ENCODE measurements at places on chromosomes 1 and 21.

GRCh38 chr1:48916130-48917069 is 139.7 kb upstream of the BEND5 start:
- peak; percentile 26 for DNase-seq

DNA sequence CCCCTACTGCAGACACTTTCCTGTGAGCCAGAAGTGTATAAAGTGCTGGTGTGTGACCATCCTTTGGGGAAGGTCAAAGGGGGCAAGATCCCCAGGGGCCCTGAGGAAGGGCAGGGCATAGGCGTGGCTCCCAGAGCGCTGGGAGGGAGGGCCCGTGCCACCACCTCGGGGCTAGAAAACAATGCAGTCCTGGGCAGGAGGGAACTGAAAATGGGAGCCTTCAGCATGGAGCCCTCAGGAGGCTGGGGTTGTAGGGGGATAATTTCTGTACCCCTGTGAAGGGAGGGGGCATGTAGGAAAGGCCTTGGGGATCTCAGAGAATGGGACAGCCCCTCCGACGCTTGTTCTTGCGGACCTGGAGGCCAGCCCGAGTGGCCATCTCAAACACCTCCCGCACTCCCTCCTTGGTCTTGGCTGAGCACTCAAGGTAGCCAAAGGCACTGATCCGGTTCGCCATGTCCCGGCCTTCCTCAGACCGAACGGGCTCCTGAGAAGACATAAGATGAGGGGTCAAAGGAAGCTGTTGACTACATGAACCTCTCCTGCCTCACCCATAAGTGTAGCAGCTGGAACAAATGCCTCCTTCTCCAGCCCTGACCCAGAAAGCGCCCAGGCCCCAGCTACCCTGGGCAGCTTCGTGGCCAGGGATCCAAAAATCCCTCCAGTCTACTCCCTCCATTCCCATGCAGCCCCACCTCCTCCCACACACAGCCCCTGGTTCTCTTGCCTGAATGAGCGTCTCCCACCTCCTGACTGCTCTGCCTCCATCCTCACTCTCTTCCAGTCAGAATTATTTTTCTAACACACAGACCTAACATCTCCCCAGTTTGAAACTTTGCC is 5.5 kb downstream of the RHOC start:
- no peak for DNase-seq

GRCh38 chr21:38140207-38140903 is 116.4 kb upstream of the KCNJ15 start:
- DNase-seq, result peak; percentile 58

GRCh38 chr1:205270271-205270670 is 42.5 kb downstream of the TMCC2 start:
- no peak for DNase-seq

DNA sequence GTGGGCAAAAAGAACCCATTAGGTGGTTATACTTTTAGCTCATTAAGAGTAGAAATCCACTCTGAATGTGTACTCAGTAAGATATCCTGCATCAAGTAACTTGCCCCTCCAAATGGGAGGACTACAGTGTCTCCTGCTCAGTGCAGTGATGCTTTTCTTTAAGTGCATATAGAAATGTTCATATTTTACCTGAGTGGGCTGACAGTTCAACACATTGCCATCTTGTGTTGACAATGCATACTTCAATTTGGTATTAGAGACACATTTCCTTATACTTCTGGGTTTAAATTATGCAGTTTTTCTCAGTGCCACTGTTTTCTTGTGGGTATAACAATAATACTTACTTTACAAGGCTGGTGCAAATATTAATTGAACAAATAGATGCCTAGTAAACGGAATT is 318.6 kb upstream of the TMPRSS15 start:
- no peak for DNase-seq

- DNase-seq, result no peak
Measured at GRCh38 chr21:41620982-41621381, 113.0 kb upstream of the TMPRSS2 start.

- no peak for DNase-seq
Measured at GRCh38 chr1:65527707-65528503, 107.4 kb downstream of the LEPR start.

DNA sequence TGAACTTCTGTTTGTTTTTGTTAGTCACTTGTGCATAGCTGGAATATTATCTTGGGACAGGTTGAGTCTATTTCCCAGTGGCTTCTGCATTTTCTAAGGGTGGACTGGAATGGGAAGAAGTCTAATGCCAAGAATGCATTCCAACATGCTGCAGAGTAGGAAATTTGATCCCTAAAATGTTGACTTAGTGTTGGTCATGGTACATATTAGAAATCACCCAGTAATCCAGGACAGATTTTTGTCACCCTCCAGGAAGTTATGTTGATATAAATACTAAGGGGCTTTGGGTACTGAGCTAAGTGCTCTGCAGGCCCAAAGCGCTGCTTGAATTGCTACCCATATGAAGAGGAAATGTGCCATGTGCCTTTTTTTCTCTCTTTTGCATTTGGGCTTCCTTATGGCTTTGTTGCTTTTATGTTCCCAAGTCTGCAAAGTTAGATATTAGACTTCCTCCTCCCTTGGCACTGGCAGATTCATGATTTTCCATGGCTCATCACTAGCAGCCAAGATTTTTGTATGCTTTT is 10.0 kb downstream of the ARID1A start:
- no peak for DNase-seq

DNA sequence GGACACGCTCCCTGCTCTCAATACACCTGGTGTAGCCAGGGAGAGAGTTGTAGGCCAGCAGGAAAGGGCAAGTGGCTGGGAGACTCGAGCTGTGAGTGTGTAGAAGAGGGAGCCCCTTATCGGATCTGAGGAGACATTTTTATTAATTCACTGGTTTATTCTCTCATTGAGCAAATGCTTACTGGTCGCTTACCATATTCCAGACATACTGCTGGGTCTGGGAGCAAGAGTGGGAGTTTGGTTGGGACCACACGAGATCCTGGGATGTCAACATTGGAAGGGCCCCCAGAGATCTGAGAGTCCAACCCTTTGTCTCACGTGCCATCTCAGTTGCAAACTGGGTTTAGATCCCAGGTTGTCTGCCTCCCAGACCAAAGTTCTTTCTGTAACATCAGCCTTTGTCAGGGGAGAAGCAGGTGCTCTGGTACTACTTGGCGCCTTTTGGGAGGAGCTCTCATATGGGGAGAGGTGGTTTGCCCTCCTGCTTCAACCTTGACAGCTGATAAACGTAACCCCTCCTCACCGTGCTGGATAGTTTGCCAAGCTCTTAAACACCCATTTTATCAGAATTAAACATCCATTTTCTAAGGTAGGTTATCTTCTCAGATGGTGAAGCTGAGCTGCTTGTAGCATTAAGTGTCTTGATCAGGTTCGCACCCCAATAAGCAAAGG is 742 bp downstream of the TMEM222 start:
- no peak for DNase-seq

- DNase-seq, result no peak
Measured at GRCh38 chr1:40699787-40700186, 8.3 kb downstream of the NFYC start.

GRCh38 chr21:40208206-40208947 is 341.1 kb downstream of the PCP4 start:
- DNase-seq, result no peak

DNA sequence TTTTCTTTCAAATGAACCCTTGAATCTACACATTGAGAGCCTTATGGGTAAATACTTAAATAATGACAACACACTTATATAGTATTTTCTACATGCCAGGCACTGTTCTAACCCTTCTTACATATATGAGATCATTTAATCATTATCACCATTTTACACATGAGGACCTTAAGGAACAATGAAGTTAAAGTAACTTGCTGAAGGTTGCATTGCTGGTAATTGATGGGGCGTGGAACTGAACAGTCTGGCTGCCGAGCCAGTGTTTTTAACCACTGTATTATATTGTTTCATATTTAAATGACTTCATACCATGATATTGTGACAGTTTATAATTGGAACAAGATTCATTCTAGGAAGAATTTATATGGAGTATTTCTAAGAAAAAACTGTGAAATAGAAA is 111.9 kb upstream of the TENT5C start:
- no peak for DNase-seq

- DNase-seq, result no peak
Measured at GRCh38 chr1:223827193-223827663, 18.5 kb downstream of the TP53BP2 start.

- no peak for DNase-seq
Measured at GRCh38 chr1:74771913-74772515, 39.1 kb downstream of the TYW3 start.

- DNase-seq, result no peak
Measured at GRCh38 chr1:20093940-20094391, 24.0 kb downstream of the PLA2G5 start.

DNA sequence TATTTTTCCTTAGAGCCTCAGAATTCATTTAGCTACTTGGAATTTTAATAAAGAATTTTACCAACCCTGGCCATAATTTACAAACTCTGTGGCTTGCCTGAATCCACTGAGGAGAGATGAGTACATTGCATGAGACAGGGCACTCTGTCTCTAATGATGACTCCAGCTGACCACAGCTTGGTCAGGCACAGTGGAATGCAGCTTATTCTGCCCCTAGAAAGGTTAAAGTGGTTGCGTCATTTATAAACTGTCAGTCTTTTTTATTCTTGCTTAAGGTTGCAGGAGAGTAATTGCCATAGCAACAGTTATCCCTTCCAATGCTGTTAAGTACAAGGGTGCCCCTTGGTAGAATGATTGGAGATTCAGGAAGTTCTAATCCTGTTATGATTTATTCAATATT is 28.3 kb downstream of the PDE4B start:
- DNase-seq, result no peak

- no peak for DNase-seq
Measured at GRCh38 chr1:218273762-218274479, 11.2 kb upstream of the RRP15 start.

GRCh38 chr1:203628201-203629015 is 1.8 kb downstream of the ATP2B4 start:
- DNase-seq, result no peak

DNA sequence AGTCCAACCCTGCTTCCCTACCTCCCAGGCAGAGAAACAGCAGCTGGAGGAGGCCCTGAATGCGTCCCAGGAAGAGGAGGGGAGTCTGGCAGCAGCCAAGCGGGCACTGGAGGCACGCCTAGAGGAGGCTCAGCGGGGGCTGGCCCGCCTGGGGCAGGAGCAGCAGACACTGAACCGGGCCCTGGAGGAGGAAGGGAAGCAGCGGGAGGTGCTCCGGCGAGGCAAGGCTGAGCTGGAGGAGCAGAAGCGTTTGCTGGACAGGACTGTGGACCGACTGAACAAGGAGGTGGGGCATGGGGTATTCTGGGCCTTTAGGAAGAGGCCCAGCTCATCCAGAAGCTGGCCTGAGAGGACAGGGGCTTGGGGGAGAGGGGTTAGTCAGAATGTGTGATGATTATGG is 9.6 kb upstream of the TUFT1 start:
- DNase-seq, result no peak

DNA sequence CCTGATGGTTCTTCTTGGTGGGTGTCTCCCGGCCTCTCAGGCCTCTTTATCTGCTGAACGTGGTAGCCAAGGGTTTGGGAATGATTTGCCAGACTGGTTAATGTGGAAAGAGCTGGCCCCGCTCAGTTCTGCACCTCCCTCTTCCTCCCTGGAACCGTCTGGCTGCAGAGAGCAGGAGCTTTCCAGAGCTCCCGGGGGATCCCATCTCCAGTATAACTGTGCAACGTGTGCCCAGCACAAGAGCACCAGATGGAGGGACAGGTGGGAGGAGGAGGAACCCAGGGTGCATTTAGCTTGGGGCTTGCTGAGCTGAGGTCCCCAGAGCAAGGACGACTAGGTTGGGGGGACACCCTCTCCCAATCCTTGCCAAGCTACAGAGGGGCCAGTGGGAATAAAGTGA is 5.0 kb downstream of the TFF1 start:
- peak; percentile 88 for DNase-seq

DNA sequence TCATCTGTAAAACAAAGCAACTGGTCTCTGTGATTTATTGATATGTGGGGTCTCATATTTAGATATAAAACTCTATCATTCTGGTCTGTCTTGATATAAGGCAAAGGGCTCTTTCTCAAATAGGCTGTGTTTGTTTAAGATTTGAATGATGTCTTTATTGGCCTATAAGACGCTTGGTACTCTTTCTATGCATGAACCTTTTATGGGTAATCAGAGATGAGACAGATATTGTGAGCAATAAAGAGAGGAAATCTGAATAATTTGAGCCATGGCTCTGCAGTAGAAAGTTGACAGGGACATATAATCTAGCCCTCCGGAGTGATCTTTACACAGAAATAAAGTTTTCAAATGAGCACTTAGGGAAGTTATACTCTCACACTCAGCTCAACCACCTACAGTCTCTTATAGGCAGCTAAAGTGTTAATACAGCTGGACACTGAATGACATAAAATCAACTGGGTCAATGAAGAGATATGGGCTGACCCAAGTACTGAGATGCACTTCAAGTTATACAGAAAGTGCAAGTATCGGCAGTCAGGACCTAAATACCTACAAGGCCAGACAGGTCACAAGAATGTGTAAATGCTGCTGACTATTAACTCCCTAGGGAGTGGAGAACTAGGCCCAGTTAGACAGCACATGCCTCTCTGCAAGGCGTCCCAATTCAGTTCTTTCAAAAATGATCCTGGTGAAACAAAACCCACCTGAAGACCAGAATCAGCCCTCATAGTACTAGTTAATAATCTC is 111.0 kb downstream of the PTPN14 start:
- DNase-seq, result no peak

DNA sequence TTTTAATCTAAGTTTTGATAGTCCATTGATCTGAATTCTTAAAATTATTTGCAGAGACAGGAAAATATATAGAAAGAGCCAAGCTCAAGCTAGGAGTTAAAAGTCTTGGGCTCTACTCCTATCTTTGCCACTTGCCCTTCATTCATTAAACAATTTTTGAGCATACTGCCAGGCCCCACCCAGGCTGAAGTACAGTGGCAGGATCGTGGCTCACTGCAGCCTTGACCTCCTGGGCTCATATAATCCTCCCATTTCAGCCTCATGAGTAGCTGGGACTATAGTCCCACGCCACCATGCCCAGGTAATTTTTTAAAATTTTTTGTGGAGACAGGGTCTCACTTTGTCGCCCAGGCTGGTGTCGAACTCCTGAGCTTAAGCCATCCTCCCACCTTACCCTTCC is 8.2 kb downstream of the TRMT13 start:
- DNase-seq, result no peak

- DNase-seq, result no peak
Measured at GRCh38 chr1:84688463-84689061, 1.7 kb downstream of the SSX2IP start.

- no peak for DNase-seq
Measured at GRCh38 chr1:185279571-185279970, 37.5 kb downstream of the IVNS1ABP start.

DNA sequence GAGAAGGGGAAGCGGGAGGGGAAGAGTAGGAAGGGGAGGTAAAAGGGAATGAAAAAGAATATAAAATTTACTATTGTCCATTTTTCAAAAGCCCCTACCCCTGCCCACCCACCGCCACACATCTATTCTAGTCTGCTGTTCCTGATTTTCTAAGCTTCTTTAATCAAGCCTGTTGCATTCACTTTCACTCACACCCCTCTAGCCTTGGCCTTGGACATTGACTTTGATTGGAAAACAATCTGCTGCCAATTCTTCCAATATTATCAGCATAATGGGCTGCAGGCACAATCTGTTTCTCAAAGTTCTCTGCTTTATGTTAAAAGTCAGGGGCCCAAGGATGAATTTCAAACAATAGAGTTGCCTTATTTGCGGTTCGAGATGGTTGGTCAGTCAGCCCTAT is 281.2 kb downstream of the SETD4 start:
- DNase-seq, result no peak
